Stimulated activated CD4-positive, alpha-beta T cell treated with anti-CD3 and anti-CD28 coated beads, Interleukin-12 subunit alpha, Interleukin-12 subunit beta, amount 100 ng/mL, for 24 hours (primary cell): ENCODE measurements at places on chromosomes 5 and 9.

GRCh38 chr5:84304599-84304998, 80.1 kb downstream of the EDIL3 start:
- no peak for DNase-seq

DNA sequence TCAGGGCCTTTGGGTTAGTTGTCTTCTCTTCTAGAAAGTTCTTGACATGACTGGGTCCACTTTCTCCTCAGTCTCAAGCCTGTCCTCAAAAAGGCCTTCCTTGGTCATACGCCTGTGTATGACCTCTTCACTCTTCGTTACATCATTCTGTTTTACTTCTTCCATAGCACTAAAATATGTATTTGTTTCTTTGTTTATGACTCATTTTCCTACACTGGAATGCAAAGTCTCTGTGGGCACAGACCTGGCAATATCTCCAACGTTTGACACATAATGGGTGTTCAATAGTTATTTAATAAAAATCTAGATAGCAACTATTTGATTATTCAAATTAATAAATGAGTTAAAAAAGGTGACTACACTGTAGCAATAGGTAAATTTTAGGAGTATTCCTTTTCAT, 85.1 kb downstream of the YIPF5 start:
- DNase-seq: no peak

DNA sequence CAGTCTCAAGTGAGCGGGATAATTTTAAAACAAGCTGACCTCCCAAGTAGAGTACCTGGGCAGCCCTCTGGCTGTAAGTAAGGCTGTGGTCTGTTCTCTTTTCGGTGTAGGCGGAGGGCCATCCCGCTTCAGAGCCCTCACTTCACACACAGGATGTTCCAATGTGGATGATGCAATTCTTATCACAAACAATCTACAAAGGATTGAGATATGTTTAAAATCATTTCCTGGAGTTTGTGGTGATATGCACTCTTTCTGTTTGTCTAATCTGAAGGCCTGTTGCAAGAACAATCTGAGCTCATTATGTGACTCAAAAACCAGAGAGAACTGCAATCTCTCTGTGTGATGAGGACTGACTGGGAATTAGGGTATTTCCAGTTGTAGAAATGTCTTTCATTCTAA, 42.5 kb downstream of the ITGA2 start:
- DNase-seq: no peak

DNA sequence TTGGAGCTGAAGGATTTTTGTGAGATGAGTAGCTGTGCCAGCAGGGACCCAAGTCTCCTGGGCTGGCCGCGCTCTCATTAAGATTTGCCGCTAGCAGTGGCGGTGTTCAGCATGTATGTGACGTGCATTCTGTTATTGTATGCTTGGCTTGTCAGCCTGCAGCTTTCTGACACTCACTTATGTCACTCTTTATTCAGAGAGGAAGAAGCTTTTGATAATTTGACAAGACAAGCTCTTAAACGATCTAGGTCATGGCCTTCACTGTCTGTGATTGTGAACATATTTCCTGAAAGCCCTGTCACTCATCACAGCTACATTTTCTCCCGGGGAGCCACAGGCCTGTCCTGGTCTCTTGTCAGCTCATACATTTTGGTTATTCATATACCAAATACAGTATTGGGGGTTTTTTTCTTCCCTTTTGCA, 98.2 kb upstream of the GRHPR start:
- no peak for DNase-seq

- DNase-seq: no peak
These were observed 57.7 kb upstream of the RPS23 start for GRCh38 chr5:82335806-82336205.

- no peak for DNase-seq
These were observed 1075.0 kb downstream of the CDH9 start for GRCh38 chr5:25963251-25964008.

- no peak for DNase-seq
These were observed 50.2 kb upstream of the FSTL4 start for GRCh38 chr5:133662578-133662977.

DNA sequence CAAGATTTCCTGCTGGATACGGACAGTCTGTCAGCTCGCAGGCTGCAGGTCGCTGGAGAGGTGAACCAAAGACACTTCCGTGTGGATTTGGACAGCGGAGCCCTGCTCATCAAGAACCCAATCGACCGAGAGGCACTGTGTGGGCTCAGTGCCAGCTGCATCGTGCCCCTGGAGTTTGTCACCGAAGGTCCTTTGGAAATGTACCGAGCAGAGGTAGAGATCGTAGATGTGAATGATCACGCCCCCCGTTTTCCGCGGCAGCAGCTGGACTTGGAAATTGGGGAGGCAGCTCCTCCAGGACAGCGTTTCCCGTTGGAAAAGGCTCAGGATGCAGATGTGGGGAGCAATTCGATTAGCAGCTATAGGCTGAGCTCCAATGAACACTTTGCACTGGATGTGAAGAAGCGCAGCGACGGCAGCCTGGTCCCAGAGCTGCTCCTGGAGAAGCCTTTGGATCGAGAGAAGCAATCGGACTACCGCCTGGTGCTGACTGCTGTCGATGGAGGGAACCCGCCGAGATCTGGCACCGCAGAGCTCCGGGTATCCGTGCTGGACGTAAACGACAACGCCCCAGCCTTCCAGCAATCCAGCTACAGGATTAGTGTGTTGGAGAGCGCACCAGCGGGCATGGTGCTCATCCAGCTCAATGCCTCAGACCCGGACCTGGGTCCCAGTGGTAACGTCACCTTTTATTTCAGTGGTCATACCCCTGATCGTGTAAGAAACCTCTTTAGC, 658 bp downstream of the PCDHGC4 start:
- no peak for DNase-seq

- no peak for DNase-seq
These were observed 120.3 kb upstream of the SPATA31C2 start for GRCh38 chr9:88258601-88259000.

GRCh38 chr9:120463765-120464164, 116.2 kb downstream of the CDK5RAP2 start:
- DNase-seq: no peak

DNA sequence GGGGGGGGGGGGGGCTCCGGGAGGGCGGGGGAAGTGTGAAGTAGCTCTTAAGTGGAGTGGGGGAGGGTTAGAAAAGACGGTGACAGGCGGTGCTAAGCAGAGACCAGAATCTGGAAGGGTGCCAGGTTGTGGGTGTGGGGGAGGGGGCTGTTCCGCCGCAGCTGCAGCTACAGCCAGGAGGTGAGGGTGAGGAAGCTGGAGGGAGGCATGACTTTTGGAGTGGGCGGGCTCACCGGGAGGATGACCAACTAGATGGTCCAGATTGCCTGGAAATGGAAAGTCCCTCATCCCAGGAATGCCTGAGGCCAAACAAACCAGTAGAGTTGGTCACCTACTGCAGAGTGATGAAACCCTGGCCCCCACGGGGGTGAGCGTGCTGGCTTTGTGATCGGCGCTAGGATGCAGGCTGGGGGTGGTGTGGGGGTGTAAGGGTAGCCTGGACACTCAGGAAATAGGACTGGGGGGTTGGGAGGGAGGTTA, 158.1 kb upstream of the SHB start:
- peak; percentile 34 for DNase-seq

DNA sequence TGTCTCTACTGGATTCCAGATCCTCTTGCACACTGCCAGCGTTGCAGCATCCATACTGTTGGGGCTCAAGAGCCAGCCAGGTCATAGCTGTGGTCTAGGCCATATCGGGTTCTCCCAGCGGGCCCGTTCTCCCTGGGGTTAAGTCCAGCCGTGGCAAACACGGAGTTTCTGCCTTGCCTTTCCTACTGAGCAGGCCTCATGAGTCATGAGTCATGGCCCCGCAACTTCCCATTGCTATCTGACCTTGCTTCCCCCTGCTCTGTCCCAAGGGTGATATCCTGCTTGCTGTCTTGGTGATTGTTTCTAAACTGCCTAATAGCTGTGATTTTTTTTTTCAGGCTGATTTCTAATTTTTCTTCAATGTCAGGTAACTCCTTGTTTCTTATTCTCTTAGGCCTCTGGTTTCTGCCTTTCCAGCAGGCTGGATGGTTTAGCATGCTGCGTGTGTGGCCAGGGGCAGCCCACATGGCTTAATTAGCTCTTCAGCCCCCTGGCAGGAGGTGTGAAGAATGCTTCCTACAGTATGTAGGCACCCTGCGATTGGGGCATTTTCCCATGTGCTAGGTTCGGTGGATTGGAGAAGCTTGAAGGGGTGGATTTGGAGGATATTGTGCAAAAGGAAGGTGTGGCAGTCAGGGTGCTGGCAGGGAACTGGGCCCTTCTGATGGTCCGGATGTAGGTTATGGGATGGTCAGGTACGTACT, 18.7 kb downstream of the DAPK1 start:
- no peak for DNase-seq

GRCh38 chr9:71506821-71507220, 261.5 kb downstream of the CEMIP2 start:
- DNase-seq: no peak

- DNase-seq: no peak
These were observed 129.6 kb upstream of the ABCA1 start for GRCh38 chr9:105057551-105057950.

- no peak for DNase-seq
These were observed 69.1 kb downstream of the PPARGC1B start for GRCh38 chr5:149799119-149799623.

DNA sequence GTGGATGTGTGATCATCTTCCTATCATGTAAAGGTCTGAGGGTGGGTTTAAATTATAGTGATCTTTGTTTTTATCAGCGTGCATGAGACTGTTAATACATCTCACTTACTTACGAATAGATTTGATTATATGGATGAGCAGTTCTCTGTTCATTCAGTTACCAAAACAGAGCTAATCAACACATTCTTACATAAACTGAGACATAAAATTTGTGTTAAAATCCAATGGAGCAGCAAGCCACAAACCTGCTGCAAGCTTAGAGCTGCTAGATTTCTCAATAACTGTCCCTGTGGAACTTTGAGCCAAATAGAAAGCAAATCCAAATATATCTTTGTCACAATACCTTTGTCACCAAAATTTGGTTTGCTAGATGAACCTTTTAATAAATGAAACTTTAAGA, 50.1 kb downstream of the NUDT12 start:
- no peak for DNase-seq

DNA sequence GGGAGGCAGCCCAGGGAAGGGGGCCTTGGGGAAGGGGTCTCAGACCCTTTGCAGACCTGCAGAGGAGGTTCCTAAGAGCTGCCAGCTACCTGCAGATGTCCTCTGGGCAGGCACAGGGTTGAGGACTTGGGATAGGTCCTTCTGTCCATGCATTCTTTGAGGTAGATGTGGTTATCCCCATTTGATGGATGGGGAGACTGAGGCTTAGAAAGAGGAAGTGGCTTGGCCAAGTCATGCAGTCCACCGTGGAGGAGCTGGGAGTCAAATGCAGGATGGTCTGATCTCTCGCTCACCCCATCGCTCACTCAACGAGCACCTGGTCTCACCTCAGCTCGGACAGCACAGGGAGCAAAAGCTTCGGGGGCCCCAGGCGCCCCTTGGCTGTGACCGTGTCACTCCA, 20.2 kb downstream of the ADAMTSL2 start:
- DNase-seq: no peak

GRCh38 chr9:35060548-35061207, 11.7 kb downstream of the VCP start:
- no peak for DNase-seq

DNA sequence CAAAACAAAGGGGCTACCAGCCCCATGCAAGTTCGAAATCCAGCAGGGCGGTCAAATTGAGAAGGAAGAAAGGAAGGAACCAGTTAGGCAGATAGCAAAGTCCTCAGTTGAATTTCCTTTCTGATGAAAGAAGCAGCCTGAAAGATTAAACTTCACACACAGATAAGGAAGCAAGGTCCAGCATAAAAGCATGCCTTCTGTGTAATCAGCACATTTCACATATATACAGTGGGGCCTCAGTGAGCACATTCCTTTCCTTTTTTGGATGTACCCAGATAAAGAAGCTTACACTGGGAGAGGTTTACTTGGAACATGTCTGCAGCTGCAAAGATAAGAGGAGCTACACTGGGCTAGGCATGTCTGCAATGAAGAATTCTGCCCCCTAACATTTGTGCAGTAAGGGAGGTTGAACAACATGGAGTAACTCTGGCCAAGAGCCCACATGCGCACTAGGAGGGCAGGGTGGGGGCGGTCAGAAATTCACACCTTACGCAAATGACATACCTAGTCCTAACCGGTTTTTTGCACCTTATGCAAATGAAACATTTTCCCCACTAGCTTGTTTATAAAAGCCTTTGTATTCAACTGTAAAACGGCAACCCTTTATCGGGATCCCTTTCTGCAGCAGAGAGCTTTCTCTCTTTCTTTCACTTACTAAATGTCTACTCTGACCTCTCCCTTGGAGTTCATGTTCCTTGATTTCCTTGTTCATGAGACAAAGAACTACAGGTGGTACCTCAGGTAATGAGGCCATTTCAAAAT, 149.7 kb upstream of the FBXL17 start:
- no peak for DNase-seq

- no peak for DNase-seq
These were observed 46.4 kb downstream of the BARX1 start for GRCh38 chr9:93908591-93909241.

GRCh38 chr9:137461663-137462395, 2.7 kb upstream of the NSMF start:
- peak; percentile 72 for DNase-seq

DNA sequence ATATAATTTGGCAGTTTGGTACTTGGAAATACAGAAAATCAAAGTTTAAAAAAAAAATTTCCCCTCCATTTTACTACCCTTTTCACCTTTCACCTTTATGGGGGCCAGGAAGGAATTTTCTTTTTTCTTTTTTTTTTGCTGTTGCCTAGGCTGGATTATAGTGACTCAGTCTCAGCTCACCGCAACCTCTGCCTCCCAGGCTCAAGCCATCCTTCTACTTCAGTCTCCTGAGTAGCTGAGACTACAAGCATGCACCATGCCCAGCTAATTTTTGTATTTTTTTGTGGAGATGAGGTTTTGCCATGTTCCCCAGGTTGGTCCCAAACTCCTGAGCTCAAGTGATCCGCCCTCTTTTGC, 9.1 kb downstream of the CHMP5 start:
- DNase-seq: no peak

- no peak for DNase-seq
These were observed 314.5 kb downstream of the ADGRV1 start for GRCh38 chr5:90873033-90873517.

DNA sequence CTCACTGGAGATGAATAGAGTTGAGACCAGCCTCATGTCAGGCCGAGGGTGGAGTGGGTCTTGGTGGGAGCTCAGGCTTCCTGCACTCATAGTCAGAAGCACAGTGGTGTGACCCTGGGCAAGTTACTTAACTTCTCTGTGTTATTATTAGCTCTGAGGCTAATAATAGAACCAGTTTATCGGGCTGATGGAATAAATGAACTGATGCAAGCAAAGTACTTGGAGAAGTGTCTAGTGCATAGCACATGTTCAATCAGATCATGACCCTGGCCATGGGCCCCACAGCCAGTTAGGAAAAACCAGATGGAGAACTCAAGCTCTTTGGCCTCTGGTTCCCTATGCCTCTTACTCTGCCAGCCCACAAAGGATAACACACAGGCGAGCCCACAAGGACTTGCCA, 45.3 kb upstream of the OSMR start:
- no peak for DNase-seq

DNA sequence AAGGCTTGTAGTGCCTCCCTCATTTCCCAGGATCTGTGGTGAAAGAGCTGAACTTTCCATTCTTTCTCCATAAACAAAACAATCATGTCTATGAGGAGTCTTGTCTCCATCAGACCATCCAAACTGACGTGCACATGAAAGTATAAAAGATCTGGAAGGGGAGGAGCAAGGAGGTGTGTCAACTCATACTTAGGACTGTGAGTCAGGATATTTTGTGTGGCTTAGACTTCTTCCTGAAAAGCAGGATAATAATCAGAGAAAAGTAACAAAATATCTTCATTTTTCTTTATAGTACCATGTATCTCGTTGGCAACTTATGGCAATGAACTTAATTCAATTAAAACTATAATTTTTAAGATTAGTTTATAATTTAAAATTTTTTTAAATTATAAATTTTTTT, 96.0 kb upstream of the PRRC1 start:
- no peak for DNase-seq
